ENCODE measurements at places on chromosomes 4 and X. TPM values are rescaled to one million over a fixed set of nuclear protein-coding genes. Genes with fewer than 3 reads are reported as not detected.

GRCh38 chr4:66893807-66894206 lies 651.5 kb downstream of the CENPC start:
- H3K27me3 ChIP-seq, result no peaks in the 10 kb centered on the region
- no peak for DNase-seq
- H3K4me1 ChIP-seq, result no peaks in the 10 kb centered on the region
- H3K27ac ChIP-seq, result no peak overlapping the region

DNA sequence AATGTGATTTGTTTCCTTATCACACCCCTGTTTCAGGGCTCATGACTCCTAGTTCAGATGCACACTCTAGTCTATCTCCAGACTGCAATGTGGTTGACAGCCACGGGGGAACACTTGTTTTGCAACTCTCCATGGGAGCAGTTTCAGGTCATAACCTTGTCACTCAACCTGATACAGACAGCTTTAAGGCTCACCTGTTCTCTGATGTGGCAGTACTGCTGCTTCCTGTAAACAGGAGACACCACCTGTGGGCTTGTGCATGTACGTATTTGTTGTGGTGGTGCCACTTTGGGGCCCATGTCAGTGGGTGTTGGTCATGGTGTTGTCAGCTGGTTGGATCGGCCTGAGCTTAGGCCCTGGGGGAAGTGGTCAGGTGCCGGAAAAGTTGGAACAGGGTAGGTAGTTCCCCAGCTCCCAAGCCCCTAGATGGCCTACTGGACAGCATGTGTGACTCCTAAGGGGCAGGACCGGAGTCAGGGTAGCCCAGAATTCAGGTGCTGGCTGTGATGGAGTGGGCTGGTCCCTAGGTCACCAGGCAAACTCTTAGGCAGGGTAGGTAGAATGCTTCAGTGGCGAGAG lies 46.2 kb downstream of the FAM9B start:
- no peaks in the 10 kb centered on the region for H3K36me3 ChIP-seq
- no peak overlapping the region for H3K27ac ChIP-seq
- H3K4me3 ChIP-seq, result no peak overlapping the region
- no peak for DNase-seq
- no peaks in the 10 kb centered on the region for H3K4me1 ChIP-seq

DNA sequence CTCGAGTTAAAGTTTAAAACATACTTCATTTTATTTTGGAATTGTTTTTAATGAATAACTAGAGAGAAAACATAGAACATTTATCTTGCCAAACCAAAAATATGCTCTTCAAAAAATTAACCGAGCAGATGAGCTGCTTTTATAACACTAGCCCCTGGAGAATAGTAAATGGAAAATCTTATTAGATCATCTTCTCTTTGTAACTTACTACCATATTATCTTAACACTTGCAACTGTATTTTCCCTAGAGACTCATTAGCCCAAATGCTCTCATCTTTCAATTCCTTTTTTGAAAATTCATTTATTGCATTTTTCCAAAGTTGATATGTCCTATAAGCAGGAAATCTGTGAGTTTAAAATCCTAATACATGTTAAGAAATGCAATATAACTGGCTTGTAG lies 143.3 kb downstream of the CAMK2D start:
- no peak overlapping the region for H3K4me3 ChIP-seq
- no peaks in the 10 kb centered on the region for H3K36me3 ChIP-seq
- no peak for DNase-seq
- H3K27me3 ChIP-seq, result no peaks in the 10 kb centered on the region
- no peaks in the 10 kb centered on the region for H3K4me1 ChIP-seq
- no peak overlapping the region for H3K27ac ChIP-seq

CSAG1 gene
- total RNA-seq, result not detected

Measured in H1 (cell line).